ENCODE measurements at places on chromosomes 12 and 14.

DNA sequence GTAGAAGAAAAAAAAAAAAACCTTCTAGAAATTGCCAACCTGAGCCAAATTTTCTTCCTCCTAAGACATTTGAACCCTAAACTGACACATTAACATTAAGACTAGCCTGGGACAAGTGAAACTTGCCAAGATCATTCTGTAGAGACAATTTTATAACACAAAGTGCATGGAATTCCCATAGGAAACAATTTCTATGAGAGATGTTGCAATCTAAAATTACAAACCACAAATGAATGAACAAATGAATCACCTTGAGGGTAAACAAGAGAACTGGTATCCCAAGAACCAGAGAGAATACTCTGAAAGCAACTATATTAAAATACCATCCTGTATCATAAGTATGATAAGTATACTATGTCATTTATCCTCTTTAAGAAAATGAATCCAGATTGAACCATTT is 165.3 kb downstream of the DICER1 start:
- DNase-seq = no peak

- DNase-seq = no peak
Measured at GRCh38 chr14:49527221-49527620, 59.0 kb downstream of the RPS29 start.

- DNase-seq = no peak
Measured at GRCh38 chr12:25644979-25645378, 91.9 kb upstream of the LMNTD1 start.

DNA sequence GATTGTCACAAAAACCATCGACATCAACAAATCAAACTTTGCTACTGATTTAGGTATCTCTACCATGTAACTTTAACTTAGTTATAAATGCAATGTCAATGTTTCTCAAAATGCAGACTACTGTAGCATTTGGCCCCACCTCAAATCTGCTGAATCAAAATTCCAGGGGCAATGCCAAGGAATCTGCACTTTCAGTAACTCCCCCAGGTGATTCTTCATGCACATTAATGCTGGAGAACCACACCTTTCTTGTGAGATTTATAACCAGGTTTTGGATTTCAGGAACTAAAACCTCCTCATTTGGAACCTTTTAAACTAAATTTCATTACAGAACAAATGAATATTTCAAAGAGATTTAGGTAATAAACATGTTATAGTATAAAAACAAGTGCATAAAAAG is 4.9 kb downstream of the ATP2B1 start:
- no peak for DNase-seq

DNA sequence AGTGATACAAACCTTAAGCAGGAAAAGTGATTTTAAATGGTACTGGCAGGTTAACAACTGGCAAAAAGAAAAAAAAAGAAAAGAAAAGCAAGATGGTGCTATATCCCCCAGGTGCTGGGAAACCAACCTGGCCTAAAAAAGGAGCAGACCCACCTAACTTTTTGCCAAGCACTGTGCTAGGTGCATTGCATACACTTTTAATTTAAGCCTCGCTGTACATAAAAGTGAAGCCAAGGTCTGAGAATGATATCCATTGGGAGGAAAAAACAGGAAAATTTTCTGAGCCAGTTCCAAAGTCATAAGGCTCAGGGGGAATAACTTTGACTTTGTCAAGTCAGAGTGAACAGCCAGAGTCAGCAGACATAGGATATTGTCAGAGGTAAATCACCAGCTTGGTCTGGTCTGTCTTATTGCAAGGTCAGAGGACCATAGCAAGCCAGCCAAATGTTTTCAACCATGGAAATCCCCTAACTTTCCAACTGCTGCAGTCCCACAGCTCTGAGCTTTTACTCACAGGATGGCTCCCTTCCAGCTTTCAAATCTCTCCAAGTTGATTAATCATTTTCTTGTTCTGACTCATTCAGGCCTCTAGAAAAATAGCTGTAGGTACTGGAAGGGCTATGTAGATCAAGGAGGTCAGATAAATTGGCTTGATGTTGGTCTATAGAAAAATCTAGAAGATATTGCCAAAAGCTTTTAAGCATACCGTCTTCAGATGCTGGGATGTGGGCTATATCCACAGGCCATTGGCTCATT is 412.9 kb downstream of the RAD51B start:
- DNase-seq = peak; percentile 32

GRCh38 chr14:67581643-67582042 is 18.4 kb downstream of the PIGH start:
- no peak for DNase-seq

DNA sequence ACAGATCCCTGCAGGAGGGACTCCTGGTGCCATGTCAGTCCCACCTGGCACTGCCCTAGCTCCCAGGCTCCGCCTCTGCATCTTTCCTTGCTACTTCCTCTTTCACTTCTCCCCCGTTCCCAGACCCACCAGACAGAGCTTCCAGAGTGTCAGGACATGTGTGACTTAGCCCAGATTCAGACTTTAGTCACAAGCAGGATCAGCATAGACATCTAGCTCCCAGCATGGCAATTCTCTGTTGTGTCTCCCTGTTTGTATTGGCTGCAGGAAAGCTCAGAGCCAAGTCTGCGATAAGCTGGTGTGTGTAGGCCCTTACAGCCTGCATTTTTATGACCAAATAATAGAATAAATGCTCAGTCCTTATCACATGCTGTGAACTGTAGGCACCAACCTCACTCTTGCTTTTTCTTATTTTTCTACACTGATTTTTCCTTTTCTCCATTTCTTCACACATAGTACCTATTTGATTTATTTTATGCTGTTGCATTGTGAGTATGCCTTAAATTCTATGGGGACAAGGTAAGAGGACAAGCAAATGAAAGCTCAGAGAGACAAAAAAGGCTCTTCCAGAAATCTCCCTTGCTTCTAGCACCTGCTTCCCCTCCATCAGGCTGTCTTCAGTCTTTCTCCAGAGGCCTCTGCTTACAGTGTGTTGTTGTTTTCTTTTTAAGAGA is 5.9 kb downstream of the DHRS2 start:
- no peak for DNase-seq

- DNase-seq = no peak
Measured at GRCh38 chr14:68359837-68360552, 432.9 kb downstream of the ZFP36L1 start.

- no peak for DNase-seq
Measured at GRCh38 chr14:103198131-103199105, 75.2 kb downstream of the TNFAIP2 start.

GRCh38 chr14:64601571-64601970 is 51.8 kb downstream of the PPP1R36 start:
- DNase-seq = no peak

DNA sequence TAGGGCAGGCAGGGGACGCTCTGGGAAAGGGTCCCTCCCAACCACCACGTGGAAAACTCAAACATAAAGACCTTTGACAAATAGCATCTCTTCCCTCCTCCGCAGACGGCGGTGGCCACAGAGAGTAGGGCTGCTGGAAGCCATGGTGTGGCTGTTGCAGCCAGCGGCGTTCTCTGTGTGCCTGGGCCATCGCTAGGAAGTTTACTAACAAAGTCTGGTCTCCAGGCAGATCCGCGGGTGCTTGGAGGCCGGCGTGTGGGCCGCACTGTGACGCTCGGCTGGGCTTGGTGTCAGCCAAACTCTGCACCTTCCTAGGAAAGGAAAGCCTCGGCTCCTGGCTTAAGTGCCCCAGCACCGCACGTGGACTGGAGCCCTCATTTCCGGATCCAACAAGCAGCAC is 65.6 kb downstream of the CCDC88C start:
- DNase-seq = no peak

DNA sequence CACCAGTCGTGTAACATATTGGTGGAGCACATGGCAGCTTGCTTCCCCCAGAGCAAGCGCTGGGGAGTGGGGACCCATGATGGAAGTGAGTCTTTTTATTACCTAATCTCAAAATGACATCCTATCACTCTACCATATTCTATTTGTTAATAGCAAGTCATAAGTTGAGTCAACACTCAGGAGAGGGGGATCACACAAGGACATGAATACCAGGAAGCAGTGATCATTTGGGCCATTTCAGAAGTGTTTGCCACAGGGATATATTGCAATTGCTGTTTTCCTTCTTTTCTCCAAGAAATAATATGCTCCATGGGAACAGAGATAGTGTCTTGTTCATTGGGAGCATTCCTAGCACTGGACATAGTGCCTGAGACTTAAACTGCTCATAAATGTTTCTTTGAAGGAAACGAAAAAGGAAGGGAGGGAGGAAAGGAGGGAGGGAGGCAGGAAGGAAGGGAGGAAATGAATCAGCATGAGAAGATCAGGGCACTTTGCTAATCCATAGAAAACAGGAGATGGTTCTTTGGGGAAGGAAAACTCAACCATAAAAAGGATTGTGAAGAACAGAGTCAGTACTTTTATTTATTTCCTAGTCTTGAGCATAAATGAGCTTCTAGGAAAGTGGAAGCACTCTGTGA is 39.2 kb upstream of the EEA1 start:
- DNase-seq = no peak

DNA sequence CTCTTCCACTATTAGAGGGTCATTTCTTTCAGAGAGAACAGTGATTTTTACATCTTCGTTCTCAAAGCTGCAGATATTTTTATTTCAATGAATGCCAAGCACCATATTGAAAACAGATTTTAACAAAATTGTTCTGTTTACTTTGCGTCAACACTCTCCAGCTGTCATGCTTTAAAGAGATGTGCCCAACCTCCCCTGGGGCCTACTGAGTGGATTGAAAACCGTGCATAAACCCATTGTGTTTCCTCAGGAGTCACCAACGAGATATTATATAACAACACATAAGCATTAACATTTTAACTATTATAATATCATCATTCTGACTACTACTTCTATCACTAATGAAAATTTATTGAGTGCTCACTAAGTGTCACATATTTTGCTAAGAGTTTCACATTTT is 81.6 kb downstream of the MYF5 start:
- DNase-seq = no peak

DNA sequence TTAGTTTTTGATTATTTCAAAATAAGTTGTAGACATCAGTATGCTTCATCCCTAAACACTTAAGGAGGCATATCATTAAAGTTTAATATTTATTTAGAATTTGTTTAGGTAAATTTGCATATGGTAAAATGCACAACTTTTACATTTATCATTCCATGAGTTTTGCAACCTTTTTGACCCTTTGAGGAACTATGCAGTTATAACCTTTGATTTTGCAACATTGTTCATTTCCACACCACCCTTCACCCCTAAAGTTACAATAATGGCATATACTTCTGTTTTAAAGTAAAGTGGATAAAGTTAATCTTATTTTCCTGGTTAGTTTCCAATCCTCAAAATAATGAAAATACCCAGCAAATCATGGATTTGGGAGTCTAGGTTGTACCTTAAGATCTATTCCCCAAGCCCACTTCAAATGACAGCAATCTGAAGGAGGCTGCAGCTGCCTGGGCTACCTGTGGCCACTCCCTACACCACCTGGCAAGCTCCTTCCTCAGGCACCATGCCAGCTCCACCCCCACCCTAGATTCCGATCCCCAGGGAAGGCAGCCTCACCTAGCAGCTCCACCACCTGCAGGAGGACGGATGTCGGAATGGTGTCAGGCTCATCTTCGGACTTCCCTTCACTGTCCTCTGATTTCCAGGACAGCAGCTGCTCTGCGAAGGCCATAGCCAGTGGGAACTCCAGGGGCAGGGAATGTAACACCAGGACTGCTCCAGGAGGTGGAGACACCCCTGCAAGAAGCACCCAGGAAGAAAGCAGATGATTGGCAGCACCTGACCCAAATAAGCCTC is 65.1 kb downstream of the TRAFD1 start:
- no peak for DNase-seq

- no peak for DNase-seq
Measured at GRCh38 chr12:75716291-75717025, 205.0 kb upstream of the KRR1 start.

- DNase-seq = no peak
Measured at GRCh38 chr14:102222009-102222575, 82.4 kb downstream of the WDR20 start.

All from stimulated activated CD4-positive, alpha-beta T cell treated with anti-CD3 and anti-CD28 coated beads, Interleukin-4, amount 100 ng/mL, for 4 hours (primary cell).